ENCODE measurements at places on chromosomes 16 and 17.

GRCh38 chr17:44997733-44998520 is 29.8 kb upstream of the C1QL1 start:
- DNase-seq = no peak

DNA sequence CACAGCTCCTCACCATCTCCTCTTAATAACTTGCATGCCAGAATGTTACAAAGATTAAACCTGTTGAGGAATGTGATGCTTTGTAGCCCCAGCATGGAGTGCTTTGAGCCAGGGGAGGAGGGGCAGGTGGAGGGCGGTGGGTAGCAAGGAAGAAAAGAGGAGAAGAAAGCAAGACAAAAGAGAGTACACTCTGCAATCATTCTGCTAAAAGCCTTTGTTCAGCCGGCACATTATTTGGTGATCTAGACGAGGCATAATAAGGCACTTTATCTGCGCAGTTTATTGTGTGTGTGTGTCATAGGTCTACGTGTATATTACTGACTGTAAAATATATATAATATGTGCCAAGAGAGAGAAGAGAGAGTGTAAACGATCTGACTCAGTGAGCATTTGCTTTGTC is 139.1 kb downstream of the SOX9 start:
- no peak for DNase-seq

DNA sequence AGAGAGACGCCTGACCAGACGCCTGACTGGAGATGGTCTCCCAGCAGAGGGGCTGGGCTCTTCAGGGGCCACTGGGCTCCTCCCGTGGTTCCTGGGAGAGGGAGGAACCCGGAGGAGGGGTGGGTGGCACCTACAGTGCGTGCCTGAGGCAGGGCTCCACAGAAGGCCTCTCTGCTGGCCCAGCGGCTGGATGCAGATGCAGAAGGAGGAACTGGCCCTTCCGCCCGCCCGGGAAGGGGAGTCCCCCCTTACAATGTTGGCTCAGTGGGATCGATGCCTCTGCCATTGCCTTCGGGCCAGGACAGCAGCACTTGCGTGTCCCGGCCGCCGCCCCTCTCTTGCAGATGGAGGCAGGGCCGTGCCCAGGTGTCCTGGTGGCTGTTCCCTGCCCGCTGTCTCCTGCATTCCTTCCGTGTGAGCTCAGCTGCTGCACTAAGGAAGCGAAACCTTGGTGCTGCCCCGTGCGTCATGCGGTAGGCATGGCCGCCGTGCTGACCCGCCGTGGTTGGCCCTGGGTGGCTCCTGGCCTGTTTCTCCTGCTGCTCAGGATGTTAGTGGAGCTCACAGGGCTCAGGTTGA is 15.1 kb downstream of the BAIAP2 start:
- DNase-seq = no peak

- DNase-seq = no peak
Observed at GRCh38 chr17:29116804-29117753, 63.1 kb downstream of the MYO18A start.

- DNase-seq = no peak
Observed at GRCh38 chr16:57682809-57683635, 11.6 kb upstream of the DRC7 start.

DNA sequence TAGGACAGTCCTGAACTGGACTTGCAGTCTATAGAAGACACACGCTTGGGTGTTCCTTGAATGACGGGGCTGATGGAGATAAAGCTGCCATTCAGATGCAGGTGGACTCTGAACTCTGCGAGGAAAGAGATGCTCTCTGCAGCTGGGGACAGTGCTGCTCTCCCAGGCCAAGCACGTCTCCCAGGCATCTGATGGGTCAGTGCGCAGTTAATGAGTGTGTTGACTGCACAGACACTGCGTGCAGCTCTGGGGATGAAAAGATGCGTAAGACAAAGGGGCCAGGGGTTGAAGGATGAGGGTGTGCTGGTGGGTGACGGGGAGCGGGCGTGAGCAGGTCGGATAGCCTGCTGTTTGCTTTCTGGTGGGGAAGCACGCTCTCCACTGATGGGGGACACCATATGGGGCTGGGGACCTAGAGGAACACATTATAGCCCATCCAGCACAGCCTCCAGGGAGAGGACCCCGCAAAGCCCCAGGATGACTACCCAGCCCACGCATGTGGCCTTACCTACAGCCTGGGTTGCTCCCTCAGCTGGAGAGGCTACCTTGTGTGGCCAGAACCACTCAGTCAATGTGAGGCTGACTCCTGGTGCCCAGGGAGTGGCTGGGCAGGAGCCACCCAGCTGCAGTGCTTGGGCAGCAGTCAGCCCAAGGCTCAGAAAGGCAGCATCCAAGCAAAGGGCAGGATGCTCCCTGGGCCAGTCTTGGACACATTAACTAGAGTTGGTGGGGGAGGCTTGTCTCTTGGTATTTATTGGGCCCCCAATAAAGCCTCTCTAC is 246.3 kb downstream of the RBFOX3 start:
- DNase-seq = no peak

DNA sequence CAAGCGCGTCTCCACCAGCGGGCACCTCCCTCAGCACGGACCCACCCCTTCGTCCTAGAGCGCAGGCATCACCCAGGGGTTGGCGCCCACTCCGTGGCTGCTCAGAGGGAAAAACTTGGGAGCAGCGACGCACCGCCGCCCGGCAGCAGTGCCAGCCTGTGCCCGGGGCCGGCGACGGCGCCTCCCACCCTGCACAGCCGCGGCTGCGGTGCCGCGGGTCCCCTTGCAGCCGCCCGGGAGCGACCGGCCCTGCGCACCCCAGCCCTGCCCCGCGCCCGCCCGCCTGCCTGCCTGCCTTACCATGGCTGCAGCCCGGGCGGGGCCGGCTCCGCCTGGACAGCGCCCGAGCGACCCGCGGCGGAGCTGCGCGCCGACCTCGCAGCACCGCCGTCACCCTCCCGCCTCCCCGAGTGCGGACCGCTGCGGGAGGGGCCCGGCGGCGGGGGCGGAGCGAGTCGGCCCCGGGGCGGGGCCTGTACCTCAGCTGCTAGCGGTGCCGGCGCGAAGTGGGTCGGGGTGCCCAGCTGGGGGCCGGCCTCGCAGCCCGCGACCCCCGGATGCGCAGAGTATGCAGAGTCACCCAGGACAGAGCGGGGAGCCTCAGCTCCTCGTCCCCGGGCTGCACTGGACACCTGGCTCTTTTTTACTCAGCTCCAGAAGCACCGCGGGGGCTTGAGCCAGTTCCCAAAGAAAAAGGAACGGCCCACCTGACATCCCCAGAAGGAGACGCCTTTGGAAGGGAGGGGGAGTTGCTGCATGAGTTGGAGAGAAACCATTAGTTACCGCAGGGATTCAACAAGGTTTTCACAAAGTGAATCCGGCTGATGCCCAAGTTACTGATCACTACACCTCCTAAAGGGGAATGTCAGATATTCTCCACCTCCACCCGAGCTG is 17.5 kb upstream of the MTMR4 start:
- DNase-seq = no peak

Measured in AG09309 (cell line).